ENCODE measurements at places on chromosomes 11 and 22.

- DNase-seq: no peak
These were observed 140.2 kb upstream of the SESN3 start for GRCh38 chr11:95371153-95371552.

- DNase-seq: no peak
These were observed 828.0 kb downstream of the DLG2 start for GRCh38 chr11:84799112-84799511.

DNA sequence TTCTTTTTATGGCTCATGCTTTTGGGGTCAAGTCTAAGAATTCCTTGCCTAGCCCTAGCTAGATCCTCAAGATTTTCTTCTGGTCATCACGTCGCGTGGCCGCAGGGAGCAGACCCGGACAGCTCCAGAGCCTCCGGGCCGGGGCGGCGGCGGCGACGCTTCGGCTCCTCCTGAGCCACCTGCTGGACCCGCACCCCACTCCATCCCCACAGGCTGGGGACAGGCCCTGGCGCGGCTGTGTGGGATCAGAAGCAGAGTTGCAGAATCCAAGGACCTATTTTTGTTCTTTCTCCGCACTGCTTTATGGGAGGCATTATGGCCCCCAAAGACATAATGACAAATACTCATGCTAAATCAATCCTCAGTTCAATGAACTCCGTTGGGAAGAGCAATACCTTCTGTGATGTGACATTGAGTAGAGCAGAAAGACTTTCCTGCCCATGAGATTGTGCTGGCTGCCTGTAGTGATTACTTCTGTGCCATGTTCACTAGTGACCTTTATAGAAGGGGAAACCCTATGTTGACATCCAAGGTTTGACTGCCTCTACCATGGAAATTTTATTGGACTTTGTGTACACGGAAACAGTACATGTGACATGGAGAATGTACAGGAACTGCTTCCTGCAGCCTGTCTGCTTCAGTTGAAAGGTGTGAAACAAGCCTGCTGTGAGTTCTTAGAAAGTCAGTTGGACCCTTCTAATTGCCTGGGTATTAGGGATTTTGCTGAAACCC lies 12.4 kb upstream of the SCARF2 start:
- DNase-seq: no peak

- DNase-seq: no peak
These were observed 4749.6 kb upstream of the OR11H1 start for GRCh38 chr22:10778296-10778814.

DNA sequence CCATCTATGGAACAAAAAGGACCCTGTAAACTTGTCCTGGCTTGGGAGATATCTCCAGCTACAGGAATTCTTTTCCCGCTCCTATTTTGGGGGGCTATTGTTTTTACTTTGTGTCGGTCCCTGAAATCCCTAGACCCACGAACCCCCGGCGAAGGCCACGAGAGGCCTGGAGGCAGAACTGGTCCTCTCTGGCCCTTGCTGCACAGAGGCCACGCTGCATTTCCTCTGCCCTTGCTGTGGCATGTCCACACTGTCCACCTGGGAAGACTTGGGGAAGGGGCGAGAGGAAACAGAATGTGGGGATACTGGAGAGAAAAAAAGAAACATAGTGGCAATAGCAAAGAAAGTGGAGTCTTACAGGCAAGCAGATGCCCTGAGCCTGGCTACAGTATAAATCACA lies 2.3 kb upstream of the ANO1 start:
- DNase-seq: no peak

- peak; percentile 12 for DNase-seq
These were observed 2.5 kb upstream of the CALCA start for GRCh38 chr11:14974515-14975251.

GRCh38 chr11:76371170-76371569 lies 9.8 kb downstream of the THAP12 start:
- no peak for DNase-seq

- no peak for DNase-seq
These were observed 17.3 kb downstream of the RHOD start for GRCh38 chr11:67073908-67074307.

- DNase-seq: no peak
These were observed at the start of gene LMO2 for GRCh38 chr11:33891714-33892327. LMO2 (minus strand) TSS chr11:33892076; CDS start chr11:33869716, 22,360 bp downstream.

DNA sequence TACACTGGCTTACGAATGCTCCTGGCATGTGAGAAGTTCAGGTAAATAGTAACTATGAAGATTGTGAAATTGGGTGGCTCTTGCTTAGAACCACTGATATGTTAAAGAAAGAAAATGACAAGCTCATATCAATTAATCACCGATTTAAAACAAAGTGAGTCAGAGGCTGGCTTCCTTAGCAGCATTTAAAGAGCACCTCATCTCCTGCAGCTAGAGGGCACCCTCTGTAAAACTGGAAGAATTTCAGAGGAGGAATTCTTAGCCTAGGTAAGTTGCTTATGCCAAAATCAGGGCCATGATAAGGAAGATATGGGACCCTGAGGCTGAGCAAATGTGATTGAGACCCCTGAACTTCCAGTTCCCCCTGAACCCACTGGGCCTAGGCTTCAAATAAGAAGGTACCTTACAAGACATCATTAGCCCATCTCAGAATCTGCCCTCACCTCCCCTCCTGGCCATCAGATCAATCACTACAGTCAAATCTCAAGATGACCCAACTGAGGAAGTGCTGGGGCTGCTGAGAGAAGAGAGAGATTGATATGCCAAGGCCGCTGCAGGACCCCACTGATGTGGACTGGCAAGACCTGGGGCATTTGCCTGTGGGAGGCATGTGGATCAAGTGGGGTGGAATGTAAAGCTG lies 8.6 kb upstream of the CD3E start:
- no peak for DNase-seq

GRCh38 chr22:39408173-39408572 lies 8.6 kb downstream of the TAB1 start:
- no peak for DNase-seq

DNA sequence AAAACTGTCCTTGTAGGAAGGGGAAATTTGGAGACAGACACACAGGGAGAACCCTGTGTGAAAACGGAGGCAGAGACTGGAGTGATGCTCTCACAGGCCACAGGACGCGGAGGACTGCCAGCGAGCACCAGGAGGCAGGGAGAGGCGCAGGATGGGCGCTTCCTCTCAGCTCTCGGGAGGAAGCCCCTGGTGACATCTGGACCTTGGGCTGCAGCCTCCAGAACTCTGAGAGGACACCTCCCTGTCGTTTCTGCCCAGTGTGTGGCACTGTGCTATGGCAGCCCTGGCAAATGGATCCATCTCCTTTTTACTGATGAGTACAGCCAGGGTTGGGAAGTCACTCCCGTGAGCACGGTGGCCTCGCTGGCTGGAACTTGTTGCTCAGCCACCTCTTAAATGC lies 73.9 kb downstream of the LRRC32 start:
- no peak for DNase-seq

- DNase-seq: no peak
These were observed 436.0 kb downstream of the ETS1 start for GRCh38 chr11:128151338-128151737.

DNA sequence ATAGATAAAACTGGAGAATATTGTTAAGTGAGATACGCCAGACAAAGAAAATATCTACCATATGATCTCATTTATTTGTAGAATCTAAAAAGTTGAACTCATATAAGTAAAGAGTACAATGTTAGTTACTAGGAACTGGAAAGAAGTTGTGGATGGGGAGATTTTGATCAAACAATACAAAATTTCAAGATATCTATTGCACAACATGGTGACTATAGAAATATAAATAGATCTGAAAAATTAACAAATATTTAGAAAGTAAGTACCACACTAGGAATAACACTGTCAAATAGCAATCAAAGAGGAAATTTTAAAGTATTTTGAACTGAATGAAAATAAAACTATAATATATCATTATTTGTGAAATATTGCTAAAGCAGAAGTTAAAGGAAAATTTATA lies 437.2 kb downstream of the AASDHPPT start:
- no peak for DNase-seq

GRCh38 chr11:124167826-124168231 lies 15.3 kb upstream of the OR10D3 start:
- DNase-seq: no peak

DNA sequence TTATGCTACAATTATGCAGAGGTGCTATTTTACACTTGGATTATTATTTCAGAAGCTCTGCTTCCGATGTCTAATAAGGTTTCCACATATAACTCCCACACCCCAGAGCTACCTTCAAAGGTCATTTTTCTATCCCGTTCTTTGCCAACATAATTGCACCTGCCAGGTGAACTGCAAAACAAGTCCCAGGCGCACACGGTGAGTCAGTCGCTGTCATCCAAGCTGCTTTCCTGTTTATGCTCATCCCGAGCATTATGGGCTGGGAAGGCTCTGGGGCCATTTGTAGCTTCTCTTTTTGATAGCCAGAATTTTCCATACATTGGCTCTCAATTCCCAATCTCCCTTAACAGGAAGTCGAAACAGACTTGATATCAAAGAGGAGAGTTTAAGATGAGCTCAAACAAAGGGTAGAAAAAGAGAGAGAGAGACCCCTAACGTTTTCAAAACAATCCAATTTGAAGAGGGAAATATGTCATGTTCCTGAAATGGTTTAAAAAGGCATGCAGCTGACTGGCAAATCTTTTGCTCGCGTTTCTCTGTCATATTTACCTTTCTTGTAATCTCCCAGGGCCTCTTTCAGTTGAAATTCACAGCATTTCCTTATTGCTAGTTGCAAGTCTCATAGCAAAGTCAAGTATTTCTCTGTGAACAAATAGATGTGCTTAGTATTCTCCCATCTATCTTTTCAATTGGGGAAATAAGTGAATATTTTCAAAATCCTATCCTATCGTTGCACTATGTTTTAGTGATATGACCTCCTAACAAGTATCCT lies 815.9 kb downstream of the KCNA4 start:
- no peak for DNase-seq

DNA sequence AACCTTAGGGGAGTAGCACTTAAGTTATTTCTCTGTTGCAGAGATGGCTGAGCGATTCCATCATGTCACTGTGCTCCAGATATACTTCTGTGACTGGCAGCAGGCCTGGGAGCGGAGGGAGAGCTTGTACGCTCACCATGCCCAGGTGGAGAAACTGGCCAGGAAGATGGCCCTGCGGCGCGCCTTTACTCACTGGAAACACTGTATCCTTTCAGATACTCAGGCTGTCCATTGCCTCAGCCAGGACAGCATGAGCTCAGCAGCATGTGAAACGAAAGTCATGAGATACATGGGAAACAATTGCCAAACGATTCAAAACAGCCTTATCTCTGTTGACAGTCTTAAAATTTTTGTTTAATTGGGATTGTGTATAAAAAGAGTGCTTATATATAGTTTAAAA lies 78.9 kb downstream of the SFI1 start:
- no peak for DNase-seq

- DNase-seq: no peak
These were observed 5.4 kb downstream of the PLA2G6 start for GRCh38 chr22:38176170-38176741.

DNA sequence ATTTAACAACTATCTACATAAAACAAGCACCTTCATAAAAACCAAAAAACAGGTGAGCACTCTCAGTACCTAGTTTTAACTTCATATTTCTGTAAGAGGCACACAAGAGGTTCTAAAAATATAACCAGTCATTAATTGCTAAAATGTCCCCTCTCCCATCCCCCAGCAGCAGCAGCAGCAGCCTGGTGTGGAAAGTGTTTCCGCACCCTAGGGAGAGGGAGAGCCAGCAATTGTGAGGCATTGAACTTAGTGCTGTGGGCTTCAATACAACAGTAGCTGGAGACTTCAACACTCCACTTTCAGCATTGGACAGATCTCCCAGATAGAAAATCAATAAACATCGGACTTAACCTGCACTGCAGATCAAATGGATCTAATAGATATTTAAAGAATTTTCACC lies 1158.5 kb downstream of the JRKL start:
- DNase-seq: no peak

Data from stimulated activated CD8-positive, alpha-beta memory T cell treated with anti-CD3 and anti-CD28 coated beads, Interleukin-2, amount 100 ng/mL, for 1 hour (primary cell).